NCI-H2081 treated with DMSO at 0.1 percent for 48 hours (cell line): ENCODE measurements at places on chromosomes 2 and 18.

DNA sequence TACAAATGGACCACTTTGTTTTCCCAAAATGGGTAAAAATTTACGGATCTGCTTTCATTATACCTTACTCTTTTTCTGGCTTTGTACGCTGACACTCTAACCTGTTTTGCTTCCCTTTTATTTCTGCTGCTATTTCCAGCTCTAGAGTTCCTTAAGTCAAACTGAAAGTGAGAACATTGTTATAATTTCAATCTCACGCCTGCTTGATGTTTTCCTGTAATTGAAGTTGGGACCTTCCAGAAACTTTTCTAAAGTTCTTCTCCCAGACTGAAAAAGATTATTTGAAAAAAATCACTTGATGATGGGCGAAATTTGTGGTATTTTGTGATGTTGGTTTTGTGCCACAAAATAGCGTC lies 1.8 kb downstream of the GLS start:
- DNase-seq = no peak

GRCh38 chr2:134421556-134422328 lies 167.9 kb downstream of the MGAT5 start:
- DNase-seq = no peak

DNA sequence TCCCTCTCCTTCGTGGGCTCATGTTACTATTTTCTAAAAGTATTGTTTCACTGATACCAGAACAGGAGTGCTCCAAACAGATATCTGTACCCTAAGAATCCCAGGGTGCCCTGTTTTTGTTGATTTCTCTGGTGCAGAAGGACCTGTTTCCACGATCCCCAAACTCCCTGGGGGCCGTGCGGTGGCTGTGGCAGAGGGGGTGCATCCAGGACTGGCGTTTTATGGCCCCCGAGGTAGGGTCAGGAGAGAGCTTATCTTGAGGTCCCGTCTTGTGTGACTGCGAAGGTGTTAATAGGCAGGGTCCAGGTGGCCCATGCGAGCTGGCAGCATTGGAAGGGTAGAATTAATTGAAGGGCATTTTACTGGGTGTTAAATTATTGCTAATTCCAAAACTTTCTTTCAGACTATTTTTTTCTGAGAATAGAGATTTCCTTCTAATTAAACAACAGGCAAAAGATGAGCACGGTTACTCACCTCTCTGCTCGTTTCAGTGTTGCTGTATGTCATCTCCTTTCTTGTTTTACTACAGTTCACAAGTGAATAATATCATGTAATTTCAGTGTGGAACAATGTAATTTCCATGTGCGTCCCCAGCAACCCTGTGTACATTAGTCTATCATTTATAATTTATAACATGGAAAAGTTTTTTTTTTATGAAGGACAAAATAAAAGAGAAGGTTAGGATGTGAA lies 8.2 kb downstream of the TWIST2 start:
- no peak for DNase-seq

DNA sequence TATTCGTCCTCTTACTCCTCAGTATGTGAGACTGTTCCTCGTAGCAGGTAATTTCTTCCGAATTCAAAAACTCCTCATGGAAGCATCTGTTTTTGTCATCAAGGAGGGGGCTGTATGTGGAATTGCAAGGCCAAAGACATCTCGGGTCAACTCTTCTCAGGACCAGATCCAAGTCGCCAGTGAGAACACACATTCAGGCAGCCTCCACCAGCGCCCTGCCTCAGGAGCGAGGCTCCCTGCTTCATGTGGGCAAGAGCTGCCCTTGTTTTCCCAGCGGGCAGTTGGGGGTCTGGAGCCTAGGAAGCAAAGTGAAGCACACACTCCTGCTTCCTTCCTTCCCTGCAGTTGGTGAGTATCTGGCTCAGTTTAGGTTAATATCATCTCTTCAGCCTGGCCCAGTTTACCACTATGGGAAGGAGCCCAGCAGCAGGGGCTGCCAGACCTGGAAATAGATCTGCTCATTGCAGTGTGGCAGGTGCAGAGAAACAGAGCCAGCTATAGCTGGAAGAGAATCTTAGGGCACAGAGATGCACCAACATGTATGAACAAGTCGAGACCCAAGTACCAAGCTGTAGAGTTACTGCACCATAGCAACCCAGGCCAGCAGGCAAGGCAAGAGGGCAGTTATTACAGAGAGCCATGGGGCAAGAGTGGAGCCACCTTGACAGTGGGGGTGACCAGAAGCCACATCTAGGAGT lies 25.3 kb downstream of the TMEM127 start:
- no peak for DNase-seq

DNA sequence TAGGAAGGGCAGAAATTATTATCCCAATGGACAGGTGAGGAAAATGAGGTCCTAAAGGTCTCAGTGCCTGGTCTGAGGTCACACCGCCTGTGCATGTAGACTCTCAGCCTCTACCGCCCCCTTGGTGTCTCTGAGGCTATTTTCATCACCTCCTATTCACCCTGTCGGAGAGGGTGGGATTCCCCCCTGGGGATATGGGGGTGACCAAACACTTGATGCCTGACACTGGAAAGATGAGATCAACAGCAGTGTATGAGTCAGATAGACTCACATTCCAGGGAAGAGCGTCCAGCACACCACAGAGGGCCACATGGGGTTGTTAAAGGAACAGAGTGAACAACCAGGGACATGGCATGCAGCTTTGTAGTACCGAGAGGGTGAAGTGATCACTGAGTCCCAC lies 199.7 kb downstream of the SMAD2 start:
- DNase-seq = no peak

GRCh38 chr18:3214855-3215637 lies 4.7 kb downstream of the MYOM1 start:
- DNase-seq = no peak

GRCh38 chr2:12504443-12504842 lies 212.3 kb upstream of the TRIB2 start:
- DNase-seq = no peak

DNA sequence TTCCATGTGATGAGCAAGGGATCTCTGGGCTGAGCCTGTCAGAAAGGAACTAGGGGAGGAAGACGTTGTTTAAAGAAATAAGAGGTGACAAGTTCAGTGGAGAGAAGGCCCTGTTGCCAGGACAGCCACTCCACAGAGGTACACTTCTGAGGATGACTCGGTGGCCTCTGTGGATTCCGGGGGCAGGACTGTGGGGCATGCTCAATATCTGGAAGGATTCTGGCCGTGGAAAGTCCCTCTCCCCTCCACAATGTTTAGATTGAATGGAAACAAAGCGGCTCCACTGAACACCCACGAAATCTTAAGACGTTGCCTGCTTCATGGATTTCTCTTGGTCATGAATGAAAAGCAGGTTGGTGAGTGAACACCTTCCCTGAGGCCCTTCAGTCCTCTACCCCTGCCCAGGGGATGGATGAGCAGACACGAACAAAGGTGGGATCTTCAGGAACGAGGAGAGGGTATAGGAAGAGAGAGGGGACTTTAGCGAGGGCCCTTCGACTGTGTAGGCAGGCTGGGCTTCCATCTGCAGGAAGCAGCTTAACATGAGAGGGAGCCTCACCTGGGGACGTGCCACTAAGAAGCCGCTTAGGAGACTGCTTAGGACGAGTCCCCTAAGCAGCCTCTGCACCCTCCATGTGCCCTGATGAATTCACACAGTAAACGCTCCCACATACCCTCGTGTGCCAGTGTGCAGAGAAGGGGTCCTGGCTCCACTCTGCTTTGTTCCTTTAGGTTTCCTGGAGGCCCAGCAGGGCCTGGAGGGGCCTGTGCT lies 1.9 kb downstream of the NTSR2 start:
- no peak for DNase-seq

GRCh38 chr2:238881353-238882081 lies 33.6 kb downstream of the TWIST2 start:
- no peak for DNase-seq

GRCh38 chr18:29651122-29651680 lies 1391.3 kb downstream of the DSC3 start:
- no peak for DNase-seq

- no peak for DNase-seq
Observed at GRCh38 chr18:4510160-4510559, 55.1 kb upstream of the DLGAP1 start.

DNA sequence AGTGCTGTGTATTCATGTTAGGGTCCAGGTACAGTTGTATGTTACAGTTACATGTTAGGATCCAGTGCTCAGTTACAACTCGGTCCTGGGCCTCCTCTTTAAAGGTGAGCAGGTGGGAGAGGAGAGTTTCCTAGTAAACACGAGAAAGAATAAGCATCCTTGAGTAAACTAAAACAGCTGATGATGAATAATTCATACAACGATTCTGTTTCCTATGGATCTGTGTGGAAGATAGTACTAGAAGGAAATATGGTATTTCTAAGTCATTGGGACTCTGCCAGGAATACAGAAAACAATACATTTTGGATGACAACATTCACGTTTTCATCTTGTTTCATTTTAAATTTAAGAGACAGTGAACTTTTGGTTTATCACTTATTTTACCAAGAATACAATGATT lies 29.5 kb downstream of the SNTG2 start:
- DNase-seq = no peak

DNA sequence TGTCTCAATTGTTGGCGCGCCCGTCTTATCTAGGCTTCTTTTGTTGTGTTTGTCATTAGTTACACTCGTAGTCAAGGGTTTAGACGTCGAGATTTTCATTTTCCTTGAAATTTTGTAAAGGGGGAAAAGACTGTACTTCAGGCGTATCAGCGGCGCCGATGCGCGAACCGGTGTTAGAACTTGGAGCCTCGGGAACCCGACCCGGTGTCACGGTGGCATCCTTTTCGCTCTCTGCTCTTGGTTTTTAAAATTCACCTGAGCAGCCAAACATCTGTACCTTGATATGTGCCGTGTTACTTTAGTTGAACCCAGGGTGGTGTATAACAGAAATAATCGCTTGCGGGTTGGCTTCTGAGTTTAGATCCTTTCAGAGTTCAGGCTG lies 643 bp downstream of the RMC1 start:
- DNase-seq = no peak

GRCh38 chr2:158953926-158954763 lies 14.3 kb upstream of the TANC1 start:
- peak; percentile 14 for DNase-seq

DNA sequence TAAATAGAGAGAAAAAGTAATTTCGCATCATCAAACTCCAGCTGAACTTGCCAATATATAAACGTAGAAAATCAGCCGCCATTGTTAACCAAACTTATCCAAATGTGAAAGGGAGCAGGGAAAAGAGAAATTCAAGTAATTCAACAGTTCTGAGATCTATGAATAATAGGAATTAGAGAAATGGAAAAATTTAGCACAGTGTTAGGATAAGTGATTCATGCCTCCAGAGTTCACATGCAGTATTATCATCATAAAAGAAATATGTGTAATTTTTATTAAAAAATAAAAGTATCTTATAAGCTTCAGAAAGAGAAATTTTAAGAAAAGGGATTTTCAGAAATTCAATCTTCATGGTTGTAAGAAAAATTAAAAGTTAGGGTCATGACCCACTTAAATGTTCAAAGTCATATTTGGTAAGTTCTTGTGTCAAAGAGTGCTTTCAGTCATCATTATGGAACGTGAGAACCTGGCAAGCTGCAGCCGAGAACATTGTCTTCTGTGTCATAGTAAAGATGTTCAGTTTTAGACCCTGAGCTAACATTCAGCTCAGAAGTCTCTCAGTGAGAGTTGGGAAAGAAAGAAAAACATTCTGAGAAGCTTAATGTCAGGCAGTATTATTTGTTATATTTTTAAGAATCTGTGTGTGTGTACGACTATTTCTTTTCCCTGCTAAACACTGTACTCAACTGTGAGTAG lies 414.3 kb upstream of the RGPD4 start:
- no peak for DNase-seq

- DNase-seq = no peak
Observed at GRCh38 chr18:64993695-64994094, 757.1 kb upstream of the CDH7 start.

DNA sequence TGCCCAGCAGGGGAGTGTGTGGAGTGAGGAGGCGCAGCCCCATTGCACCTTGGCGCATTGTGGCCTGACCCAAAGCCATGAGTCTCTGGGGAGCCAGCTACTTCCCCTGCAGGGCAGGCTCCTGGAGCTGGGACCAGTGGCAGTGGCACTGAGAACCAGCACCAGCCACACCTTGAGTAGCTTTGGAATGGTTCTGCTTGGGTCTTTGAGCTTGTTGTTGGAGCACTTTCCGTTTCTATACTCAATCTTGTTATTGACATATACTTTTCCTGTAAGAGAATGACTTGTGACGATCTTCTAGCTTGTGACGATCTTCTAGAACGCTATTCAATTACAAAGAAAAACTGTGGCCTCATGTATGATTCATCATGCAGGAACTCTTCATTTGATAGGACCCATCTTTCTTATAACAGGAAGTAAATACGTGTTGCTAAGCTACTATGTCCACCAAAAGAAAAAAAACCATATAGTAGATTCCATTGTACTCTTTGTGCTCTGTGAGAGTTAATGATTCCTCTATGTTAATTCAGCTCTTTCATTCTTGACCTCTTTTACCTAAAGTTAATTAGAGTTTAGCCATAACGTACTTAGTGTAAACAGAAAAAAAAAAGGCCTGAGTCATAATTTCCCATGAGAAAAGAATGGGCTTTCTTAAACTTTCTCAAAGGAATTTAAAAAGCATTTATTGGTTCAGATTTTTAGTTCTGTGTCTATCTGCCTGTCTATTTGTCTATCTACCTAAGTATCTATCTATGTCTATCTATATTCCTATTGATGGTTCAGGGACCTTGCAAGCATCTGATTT lies 113.1 kb downstream of the GATA6 start:
- peak; percentile 1 for DNase-seq

DNA sequence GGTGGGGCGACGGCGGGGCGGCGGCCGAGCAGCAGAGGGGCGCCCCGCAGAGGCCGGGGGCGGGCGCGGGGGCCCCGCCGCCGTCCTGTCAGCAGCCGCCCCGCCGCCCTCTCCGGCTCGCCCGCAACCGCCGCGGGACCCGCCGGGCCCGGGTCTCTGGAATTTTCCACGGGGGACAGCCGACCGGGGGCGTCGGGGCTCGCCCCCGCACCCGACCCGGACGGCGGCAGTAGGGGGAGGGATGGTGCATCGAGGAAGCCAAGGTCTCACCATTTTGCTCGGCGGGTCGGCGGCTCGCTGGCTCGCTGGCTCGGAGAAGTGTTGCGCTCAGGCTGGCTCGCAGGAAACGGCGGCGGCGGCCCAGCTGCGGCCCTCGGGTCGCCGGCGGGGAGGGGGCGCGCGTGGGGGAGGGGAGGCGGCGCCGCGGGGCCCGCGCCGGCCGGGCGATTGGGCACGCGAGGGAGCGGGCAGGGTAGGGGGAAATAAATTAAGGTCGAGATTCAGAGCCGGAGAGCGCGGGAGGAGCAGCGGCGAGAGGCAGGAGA lies 405 bp downstream of the PPP3R1 start:
- DNase-seq = no peak

DNA sequence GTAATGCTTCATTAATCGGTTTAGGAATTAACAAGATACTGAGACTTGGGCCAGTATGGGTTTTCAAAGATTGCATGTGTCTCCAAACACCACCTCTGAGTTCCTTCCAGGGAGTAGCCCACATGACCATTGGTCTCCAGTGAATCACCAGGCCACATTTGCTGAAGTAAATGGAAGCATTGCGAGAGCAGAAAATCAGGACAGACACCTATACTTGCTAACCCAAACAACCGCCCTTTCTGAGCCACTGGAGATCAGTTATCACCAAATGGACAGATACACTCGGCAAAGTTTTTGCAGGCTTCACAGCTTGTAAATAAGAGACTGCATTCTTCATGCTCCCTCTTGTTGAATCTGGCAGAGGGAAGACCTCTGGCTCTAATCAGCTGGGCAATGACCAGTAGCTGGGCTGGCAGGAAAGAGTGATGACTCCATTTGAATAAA lies 40.9 kb downstream of the GATA6 start:
- DNase-seq = no peak
